ENCODE measurements at places on chromosomes 5 and 9.
A peak's percentile ranks its signal among the peaks of the same experiment; 100 is the strongest.

DNA sequence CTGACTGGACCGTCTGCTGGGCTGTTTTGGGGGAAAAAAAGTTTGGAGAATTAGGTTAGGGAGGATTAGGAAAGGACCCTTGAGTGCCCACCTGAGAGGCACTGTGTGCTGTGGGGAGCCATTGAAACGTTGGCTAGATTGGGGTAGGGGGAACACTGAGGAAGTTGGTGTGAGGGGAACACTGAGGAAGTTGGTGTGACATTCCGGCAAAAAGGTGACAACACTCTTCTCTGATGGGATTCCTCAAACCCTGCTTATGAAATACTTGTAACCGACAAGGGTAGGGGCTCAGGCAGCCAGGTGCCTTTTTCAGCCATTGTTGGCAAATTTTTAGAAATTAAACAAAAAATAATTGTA, 1.0 kb downstream of the CYSTM1 start:
- H3K4me3 ChIP-seq, result peak overlapping the region; percentile 89
- H3K27ac ChIP-seq, result no peak overlapping the region
- no peaks in the 10 kb centered on the region for H3K36me3 ChIP-seq
- peaks cover 2% of the 10 kb centered on the region for H3K27me3 ChIP-seq
- peaks cover 12% of the 10 kb centered on the region for H3K4me1 ChIP-seq

GRCh38 chr5:2876183-2876582, 124.7 kb upstream of the IRX2 start:
- no peaks in the 10 kb centered on the region for H3K27me3 ChIP-seq
- no peak overlapping the region for H3K4me3 ChIP-seq

GRCh38 chr5:33877449-33877848, 14.3 kb downstream of the ADAMTS12 start:
- no peaks in the 10 kb centered on the region for H3K4me1 ChIP-seq
- H3K27ac ChIP-seq, result no peak overlapping the region
- no peaks in the 10 kb centered on the region for H3K36me3 ChIP-seq

DNA sequence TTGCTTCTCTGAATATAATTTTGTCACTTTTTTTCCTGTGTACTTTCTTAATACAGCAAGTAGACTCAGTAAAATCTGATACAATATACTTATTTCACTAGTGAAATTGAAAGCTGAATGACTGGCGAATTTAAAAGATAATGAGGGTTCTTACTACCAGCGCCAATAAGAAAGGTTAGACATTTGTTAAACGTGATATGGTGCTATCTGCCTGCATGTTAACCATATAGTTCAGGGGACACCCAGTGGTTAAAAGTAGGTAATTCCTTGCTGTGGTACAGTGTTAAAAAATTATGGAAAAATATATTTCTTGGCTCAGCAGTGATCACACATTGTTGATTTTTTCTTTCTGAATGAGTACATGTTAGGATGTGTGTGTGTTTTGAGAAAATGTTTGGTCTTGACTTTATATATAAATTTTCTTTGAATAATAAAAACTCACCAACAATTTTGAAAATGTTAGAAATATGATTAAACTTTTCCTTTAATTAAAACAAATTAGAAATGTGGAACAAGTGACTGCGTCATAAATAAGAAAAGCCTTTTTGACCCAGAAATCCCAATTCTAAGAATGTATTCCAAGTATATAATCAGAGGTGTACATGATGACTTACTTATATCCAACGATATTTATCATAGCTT, 25.8 kb downstream of the CAST start:
- H3K4me1 ChIP-seq, result peaks cover 14% of the 10 kb centered on the region
- H3K4me3 ChIP-seq, result no peak overlapping the region
- no peaks in the 10 kb centered on the region for H3K27me3 ChIP-seq
- no peak for DNase-seq
- H3K27ac ChIP-seq, result no peak overlapping the region

GRCh38 chr5:163941079-163941478, 435.7 kb downstream of the MAT2B start:
- no peaks in the 10 kb centered on the region for H3K4me1 ChIP-seq
- no peak overlapping the region for H3K4me3 ChIP-seq
- no peaks in the 10 kb centered on the region for H3K27me3 ChIP-seq
- H3K27ac ChIP-seq, result no peak overlapping the region
